Activated CD4-positive, alpha-beta memory T cell treated with anti-CD3 and anti-CD28 coated beads, Interleukin-2, amount 10 ng/mL, durations not matched to agents 7 days and 5 days (primary cell): ENCODE measurements at places on chromosomes 2 and 18.

DNA sequence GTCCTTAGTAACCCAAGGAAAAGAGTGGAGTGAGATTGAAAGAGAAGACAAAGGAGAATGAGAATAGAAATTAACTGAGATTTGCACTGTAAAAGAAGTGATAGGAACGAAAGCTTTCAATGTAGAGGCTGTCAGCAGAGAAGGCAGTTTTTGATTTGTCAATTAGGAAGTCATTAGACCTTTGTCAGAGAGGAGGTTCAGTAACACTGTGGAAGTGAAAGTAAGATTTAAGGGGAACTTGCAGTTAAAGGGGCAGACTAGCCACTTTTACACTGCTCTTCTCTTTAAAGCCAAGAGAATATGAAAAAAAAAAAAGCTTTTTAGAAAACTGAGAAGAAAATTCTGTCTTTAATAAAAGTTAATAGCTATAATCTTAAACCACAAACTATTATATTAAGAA, 11.5 kb upstream of the KYNU start:
- no peak for DNase-seq

GRCh38 chr2:81692566-81692965, 1388.0 kb upstream of the LRRTM1 start:
- no peak for DNase-seq

- peak; percentile 74 for DNase-seq
Observed at GRCh38 chr18:46155641-46156051, 51.5 kb downstream of the HAUS1 start.

DNA sequence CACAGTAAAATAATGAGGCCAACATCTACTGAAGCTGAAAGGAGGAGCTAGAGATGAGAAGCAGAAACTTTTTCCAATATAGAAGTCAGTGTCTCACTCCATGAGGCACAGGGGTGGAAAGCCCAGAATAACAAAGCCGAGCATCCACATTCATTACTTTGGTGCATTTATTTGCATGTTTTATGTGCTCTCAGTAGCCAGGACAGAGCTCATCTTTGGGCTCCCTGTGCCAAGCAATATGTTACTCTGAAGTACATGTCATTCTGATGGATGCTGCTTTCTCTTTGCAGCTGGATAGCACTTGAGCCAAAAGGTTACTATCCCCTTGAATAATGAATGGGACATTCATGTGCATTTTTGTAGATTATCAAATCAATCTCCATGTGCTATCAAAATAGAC, 338.6 kb upstream of the SOX11 start:
- DNase-seq = no peak

DNA sequence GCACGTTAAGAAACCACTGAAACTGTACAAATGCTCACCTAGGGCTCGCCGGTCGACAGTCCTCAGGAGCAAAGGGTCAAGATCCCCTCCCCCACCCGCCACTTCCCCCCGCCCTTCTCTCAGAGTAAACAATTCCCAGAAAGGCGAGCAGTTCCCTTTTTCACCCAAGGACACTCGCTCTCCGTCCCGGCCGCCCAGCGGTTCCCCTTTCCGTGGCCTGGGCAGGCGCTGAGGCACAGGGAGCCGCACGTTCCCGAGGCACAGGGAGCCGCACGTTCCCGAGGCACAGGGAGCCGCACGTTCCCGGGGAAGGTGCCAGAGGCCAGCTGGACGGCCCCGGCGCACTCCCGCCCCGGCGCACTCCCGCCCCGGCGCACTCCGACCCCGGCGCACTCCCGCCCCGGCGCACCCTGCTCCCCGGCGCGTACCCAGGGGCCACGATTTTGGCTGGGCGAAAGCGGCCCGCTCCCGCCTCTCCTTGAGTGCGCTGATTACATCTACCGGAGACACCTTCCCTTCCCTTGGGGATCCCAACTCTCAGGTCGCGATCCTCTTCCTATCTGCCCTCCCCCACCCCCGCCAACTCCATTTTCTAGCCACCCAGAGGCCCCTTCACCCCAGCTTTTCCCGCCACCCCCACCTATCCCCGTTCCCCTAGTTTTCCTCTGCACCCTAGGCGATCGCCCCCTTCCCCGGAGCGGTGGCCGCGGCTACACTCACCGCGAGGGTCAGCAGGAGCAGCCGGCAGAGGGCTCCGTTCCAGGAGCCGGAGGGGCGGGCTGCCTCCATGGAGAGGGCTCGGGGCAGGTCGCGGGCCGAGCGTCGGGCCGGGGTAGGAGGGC, 817 bp downstream of the DSC2 start:
- DNase-seq = no peak

- DNase-seq = no peak
Observed at GRCh38 chr2:151777935-151778334, 43.7 kb upstream of the NEB start.

- DNase-seq = no peak
Observed at GRCh38 chr2:23627236-23628009, 242.4 kb downstream of the KLHL29 start.

- DNase-seq = no peak
Observed at GRCh38 chr18:44884431-44884830, 203.7 kb downstream of the SETBP1 start.

DNA sequence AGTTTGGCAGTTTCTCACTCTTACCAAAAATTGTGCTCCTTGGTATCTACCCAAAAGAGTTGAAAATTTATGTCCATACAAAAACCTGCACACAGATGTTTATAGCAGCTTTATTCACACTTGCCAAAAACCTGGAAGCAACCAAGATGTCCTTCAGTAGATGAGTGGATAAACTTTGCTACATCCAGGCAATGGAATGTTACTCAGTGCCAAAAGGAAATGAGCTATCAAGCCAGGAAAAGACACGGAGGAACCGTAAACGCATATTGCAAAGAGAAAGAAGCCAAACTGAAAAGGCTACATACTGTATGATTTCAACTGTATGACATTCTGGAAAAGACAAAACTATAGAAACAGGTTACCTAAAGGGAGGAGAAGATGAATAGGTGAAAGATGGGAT, 36.1 kb downstream of the TMEM163 start:
- DNase-seq = no peak

GRCh38 chr2:29014811-29015421, 33.8 kb downstream of the TOGARAM2 start:
- peak; percentile 86 for DNase-seq

- no peak for DNase-seq
Observed at GRCh38 chr2:70099270-70099669, 12.0 kb downstream of the PCBP1 start.

DNA sequence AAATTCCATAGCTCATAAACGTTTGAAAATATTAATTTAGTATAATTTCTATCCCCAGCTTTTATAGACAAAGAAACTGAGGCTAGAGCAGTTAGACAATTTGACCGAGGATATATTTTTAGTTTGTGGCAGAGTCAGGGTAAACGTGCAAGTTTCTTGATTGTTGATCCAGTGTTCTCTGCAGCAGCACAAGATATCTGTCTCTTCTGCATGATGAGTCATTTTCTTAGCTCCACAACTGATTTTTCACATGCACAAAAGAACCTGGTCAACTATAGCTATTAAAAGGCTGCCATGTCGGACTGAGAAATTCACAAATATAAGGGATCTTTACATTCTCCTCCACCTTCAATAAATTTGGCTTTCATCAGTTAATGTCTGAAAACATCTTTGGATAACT, 143.4 kb upstream of the CYP26B1 start:
- no peak for DNase-seq

DNA sequence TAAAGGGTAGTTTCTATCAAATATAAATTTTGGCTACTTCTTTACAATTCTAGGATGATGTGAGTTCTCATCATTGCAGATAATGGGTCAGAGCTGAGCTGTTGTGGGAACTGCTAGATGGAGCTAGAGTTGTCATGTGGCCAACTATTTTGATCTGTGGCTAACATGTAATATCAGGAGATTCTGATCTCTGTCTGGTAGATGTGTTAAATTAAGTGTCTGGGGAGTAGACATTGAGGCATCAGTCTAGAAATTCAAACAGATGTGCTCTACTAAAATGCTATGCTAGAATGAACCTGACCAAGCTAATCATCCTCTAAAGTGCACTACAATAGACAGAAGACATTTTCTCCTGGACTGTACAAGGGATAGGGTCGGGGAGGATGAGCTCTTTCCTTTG, 30.3 kb upstream of the DARS1 start:
- no peak for DNase-seq
